Right ventricle myocardium superior (tissue), 1 donor: ENCODE measurements at places on chromosomes 4 and X.

- no peak for DNase-seq
Measured at GRCh38 chrX:14872355-14872754, 514 bp downstream of the FANCB start.

DNA sequence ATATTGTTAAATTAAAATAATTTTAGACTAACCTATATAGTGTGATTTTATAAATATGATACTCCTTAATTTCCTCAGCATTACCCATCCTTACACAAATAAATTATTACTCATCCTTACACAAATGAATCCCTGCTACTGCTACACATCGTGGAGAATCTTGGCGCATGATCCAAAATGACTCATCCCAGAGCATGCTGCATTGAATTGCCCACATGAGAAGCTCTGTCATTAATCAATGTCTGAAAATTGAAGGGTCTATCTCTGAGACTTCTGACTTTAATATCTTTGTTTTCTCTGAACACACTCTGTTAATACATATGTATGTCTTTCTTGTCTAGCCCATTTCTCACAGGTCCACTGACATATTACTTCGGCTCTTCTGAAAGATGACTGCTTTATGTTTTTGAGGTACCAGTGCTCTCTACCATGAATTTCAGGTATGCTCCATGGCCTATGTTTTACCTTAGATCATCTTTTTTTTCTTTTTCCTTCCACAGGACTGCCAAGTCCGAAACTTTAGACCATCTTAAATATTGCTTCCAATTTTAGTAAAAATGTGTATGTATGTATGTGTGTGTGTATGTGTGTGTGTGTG is 15.7 kb upstream of the DUSP21 start:
- no peak for DNase-seq

DNA sequence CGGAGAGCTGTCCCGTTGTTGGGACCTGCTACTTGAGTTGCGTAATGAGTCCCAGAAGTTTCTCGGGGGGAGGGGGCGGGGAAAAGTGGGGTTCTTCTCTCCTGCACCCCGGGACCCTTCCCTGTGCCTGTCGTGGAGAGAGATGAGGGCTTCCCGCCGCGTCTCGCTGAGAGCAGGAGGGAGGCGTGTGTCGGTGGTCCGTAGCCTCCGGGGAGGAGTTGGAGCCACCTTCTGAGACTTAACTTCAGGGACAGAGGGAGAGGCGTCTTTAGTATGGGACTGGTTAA is 698 bp downstream of the AFF1 start:
- DNase-seq, result peak; percentile 47

GRCh38 chrX:20499763-20500162 is 233.1 kb upstream of the RPS6KA3 start:
- no peak for DNase-seq

DNA sequence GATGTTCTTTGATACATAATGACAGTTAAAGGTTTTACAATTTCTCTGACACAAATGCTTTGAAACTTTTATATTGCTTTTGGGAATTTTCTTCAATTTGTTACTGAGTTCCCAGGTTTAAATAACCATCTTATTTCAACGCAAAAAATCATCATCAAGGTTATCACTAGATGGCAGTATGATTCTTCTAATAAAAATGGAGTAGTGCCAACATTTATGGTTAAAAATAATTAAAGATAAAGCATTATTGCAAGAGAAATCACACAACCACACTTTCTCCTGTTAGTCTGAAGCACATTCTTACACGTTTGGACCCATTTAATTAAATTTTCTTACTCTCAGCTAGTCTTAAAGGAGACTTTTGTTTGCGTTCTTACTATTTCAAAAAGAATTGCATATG is 611.3 kb upstream of the CPXCR1 start:
- DNase-seq, result no peak

GRCh38 chrX:130523460-130524394 is 121.9 kb downstream of the RBMX2 start:
- peak; percentile 56 for DNase-seq

DNA sequence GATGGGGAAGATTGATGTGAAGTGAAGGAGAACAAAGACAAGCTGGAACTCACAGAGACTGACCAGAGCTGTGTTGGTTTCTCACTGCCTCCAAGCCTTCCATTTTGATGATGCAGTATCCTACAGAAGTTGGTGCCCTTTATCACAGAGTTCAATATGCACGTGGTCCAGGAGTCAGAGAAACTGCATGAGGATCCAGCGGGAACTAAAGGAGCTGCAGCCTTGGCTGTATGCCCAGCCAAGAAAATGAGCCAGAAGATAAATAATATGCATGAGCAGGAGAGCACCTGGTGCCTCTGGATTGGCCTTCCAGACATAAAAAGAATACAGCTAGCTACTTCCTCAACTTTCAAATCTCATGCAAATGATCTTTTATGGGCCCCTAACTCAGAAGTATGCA is 44.3 kb upstream of the DCLK2 start:
- no peak for DNase-seq

- no peak for DNase-seq
Measured at GRCh38 chr4:74206088-74206825, 48.3 kb downstream of the MTHFD2L start.

- DNase-seq, result no peak
Measured at GRCh38 chr4:30763321-30763727, 43.2 kb downstream of the PCDH7 start.

DNA sequence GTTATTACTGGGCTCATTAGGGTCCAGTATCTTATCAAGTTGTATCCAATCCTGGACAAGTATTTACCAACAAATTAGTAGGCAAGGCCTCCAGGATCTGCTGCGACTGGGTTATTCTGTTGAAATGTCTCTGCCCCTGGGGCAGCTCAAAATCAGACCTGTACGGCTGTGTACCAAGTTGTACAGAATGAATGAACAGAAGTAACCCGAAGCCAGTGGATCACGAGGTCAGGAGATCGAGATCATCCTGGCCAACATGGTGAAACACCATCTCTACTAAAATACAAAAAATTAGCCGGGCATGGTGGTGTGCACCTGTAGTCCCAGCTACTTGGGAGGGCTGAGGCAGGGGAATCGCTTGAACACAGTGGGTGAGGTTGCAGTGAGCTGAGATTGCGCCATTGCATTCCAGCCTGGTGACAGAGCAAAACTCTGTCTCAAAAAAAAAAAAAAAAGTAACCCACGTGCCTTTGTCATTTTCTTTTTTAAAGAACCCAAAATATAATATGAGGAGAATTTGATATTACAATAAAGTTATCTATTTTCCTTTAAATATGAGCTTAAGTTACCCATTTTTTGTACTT is 127.3 kb downstream of the CBR4 start:
- no peak for DNase-seq

DNA sequence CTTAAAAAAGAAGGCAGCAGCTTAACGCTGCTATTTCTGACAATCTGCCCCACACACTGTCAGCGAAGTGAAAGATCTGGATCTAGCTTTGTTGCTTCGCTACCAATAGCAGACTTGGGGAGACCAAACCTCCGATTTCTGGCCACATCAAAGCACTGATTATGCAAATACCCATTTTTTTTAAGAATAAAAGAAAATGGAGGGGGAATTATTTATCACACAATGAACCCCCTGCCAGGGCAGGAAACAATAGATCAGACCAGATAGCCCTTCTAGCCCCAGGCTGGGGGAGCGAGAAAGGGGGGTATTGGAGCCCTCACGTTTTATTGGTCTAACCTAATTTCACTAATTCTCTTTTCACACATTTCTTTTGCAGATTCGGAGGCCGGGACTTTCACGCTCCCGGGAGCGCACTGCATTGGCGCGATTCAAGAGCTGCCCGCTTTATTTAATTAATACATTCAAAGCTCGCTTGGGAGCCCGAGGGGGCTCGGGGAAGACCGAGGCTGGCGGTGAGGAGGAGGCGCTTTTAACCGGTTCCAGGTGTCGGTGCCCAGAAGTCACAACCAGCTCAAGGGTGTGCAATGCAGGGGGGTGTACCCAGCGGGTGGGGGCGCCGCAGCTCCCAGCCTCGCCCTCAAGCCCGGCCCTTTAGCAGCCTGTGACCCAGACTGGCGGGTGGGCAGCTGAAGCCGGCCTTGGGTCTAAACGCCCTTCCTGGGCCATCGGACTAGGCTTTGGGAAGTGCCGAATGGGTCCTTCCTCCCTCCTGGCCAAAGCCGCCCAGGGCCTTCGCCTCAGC is 5.5 kb downstream of the NEUROG2 start:
- DNase-seq, result no peak
